ENCODE measurements at places on chromosomes 1 and 21. TPM values are rescaled to one million over a fixed set of nuclear protein-coding genes. Genes with fewer than 3 reads are reported as not detected.

DNA sequence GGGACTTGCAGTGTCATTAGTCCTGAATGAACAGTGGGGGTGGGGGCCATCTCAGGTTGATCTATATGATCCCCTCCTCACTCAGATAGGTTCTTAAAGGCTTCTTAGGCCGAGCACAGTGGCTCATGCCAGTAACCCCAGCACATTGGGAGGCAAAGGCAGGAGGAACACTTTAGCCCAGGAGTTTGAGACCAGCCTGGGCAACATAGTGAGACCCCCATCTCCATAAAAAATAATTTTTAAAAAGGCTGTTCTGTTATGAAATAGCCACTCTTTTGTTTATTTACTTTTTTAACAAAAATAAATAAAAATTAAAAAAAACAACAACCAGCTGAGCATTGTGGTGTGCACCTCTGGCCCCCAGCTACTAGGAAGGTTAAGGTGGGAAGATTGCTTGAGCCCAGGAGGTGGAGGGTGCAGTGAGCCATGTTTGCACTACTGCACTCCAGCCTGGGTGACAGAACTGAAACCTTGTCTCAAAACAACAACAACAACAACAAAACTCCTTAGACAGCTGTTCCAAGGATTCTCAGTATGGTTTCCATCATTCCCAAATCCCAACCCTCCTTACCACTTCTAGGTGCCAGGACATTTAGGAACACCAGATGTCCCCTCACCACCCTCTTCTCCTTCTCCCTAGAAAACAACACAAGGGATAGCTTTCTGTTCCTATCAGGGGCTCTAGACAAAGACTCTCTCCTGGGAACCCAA, 2.0 kb upstream of the TRAPPC3 start:
- DNase-seq, result no peak

The IL20 gene
- not detected for total RNA-seq

The TLR5 gene
- total RNA-seq, result not detected

- no peak for DNase-seq
Measured at GRCh38 chr1:87305151-87305550, 23.5 kb upstream of the LMO4 start.

DNA sequence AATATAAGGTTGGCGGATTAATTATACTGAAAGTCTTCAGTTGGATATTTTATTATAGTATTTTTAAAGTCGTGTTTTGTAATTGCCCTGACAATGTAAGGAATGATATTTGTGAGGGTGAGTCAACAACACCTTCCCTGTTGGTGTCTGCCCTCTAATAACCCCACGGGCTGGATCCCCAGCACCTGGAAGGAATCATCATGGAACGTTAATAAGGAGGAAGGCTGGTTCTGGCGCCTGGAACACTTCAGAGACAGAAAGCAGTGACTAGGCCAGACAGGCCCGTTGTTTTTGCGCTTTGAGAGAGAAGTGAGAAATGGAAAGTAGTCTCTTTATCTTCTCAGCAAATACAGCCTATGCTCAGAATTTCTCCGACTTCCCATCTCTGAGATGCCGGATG, 31.6 kb downstream of the TEX35 start:
- DNase-seq, result no peak

The S100A7 gene
- total RNA-seq, result not detected

The SLAMF7 gene
- 0.20 TPM for total RNA-seq

- DNase-seq, result no peak
Measured at GRCh38 chr1:21911205-21912001, 25.7 kb downstream of the HSPG2 start.

GRCh38 chr1:154454386-154455120, 47.5 kb upstream of the TDRD10 start:
- DNase-seq, result no peak

The CELA2B gene
- not detected for total RNA-seq

DNA sequence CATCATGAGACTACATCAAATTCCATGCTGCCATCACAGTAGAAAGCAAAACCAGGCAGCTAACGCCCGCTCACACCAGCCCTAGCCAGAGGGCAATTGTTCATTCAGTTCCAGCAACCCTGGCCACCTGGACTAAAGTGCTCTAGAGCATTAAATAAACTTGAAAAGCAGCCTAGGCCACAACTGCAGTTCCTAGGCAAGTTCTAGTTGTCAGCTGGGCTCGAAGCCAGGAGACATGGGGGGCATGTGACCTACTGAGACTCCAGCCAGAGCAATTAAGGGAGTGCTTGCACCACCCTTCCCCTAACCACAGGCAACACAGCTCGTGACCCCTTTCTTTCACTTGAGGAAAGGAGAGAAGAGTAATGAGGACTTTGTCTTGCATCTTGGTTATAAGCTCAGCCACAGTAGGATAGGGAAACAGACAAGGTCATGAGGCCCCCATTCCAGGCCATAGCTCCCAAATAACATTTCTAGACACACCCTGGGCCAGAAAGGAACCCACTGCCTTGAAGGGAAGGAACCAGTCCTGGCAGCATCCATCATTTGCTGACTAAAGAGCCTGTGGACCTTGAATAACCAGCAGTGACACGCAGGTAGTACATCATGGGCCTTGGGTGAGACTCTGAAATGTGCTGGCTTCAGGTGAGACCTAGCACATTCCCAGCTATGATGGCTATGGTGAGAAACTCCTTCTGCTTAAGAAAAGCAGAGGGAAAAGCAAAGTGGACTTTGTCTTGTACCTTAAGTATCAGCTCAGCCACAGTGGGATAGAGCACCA, 77.0 kb downstream of the ZZZ3 start:
- peak; percentile 56 for DNase-seq

DNA sequence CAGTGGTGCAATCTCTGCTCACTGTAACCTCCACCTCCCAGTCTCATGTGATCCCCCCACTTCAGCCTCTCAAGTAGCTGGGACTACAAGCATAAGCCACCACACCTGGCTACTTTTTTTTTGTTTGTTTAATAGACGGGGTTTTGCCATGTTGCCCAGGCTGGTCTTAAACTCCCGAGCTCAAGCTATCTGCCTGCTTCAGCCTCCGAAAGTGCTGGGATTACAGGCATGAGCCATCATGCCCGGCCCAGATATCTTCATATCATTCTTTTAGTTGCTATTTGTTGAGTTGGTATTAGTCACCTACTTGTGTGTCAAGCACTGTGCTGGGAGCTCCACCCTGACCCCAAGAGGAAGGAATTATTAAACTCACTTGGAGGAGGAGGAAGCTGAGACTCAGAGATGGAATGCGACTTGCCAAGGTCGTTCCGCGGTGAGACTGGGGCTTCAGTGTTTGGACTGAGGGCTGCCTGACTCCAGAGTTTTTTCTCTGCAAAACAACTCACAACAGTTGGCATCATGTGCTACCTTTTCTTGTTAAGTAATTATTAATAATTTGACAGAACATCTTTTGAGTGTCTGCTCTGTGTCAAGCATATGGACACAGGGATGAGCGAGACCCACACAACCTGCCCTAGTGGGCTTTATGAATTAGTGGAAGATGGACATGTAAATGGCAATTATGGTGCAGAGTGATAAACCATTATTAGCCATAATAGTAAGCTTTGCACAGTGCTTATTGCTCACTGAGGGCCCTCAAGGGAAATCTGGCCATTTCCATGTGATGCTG, 132.0 kb downstream of the FOXD2 start:
- peak; percentile 63 for DNase-seq

The RGS18 gene
- 1.1 TPM for total RNA-seq

The KIAA0040 gene
- 35.5 TPM for total RNA-seq

The EFNA4 gene
- 31.7 TPM for total RNA-seq

GRCh38 chr21:34570313-34570712, 44.6 kb downstream of the RCAN1 start:
- no peak for DNase-seq

The SIK1 gene
- 13.4 TPM for total RNA-seq

The SIKE1 gene
- 44.5 TPM for total RNA-seq

The DMRTA2 gene
- total RNA-seq, result not detected

- DNase-seq, result no peak
Measured at GRCh38 chr1:245378311-245378722, 223.5 kb downstream of the KIF26B start.

The FMOD gene
- 44.0 TPM for total RNA-seq

The LDLRAD1 gene
- not detected for total RNA-seq

- no peak for DNase-seq
Measured at GRCh38 chr1:203052601-203053000, 26.3 kb downstream of the PPFIA4 start.

GRCh38 chr1:242008826-242009495, 10.1 kb upstream of the MAP1LC3C start:
- no peak for DNase-seq

DNA sequence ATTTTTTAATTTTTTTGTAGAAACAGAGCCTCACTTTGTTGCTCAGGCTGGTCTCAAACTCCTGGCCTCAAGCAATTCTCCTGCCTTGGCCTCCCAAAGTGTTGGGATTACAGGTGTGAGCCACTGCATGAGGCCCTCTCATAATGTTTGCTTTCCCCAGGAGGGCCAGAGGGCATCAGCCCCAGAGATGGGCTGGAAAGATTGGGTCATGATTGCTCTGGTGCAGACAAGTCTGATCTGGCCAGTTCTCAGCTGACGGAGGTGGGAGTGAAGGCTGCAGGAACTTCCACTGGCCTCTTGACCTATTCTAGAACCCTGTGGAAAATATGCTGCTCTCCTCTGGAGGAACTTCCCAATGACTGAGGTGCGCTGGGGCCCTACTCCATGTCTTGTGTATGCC, 43.4 kb upstream of the RD3 start:
- DNase-seq, result no peak

The LEMD1 gene
- not detected for total RNA-seq

The CHD1L gene
- total RNA-seq, result 27.7 TPM

DNA sequence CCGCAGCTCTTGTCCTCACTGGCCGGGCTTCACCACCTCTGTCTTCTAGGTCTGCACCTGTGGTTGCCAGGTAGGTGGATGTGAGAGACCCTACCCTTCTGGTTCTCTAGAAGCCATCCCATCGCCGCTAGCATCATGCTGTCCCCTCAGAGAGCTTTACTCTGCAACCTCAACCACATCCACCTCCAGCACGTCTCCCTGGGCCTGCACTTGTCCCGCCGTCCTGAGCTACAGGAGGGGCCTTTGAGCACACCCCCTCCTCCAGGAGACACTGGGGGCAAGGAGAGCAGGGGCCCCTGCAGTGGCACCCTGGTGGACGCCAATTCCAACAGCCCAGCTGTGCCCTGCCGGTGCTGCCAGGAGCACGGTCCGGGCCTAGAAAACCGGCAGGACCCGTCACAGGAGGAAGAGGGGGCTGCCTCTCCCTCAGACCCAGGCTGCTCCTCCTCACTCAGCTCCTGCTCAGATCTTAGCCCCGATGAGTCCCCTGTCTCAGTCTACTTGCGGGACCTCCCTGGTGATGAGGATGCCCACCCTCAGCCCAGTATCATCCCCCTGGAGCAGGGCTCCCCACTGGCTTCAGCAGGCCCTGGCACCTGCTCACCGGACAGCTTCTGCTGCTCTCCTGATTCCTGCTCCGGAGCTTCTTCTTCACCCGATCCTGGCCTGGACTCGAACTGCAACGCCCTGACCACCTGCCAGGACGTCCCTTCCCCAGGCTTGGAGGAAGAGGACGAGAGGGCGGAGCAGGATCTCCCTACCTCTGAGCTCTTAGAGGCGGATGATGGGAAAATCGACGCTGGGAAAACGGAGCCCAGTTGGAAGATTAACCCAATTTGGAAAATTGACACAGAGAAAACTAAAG, 1.2 kb downstream of the RUSC1 start:
- DNase-seq, result no peak

The MX2 gene
- 3.4 TPM for total RNA-seq

DNA sequence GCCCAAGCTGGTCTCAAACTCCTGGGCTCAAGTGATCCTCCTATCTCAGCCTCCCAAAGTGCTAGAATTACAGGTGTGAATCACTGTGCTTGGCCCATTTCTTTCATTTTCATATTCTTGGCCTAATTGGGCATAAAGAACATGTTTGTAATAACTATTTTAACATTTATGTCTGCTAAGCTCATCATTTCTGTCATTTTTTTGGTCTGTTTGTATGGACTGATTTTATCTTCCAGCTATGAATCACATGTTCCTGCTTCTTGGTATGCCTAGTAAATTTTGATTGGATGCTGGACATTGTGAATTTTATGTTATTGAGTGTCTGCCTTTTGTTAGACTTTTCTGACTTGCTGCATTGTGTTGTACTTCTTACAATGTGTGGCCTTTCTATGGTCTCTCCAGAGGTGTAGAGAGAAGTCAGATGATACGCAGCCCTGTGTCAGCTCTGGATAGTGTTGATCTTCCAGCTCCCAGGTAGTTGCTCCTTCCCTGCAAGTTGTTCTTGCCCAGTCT, 39.0 kb upstream of the PPM1J start:
- DNase-seq, result no peak

- no peak for DNase-seq
Measured at GRCh38 chr1:42979036-42979430, 20.4 kb upstream of the SLC2A1 start.

GRCh38 chr1:54849219-54850068, 37.6 kb downstream of the DHCR24 start:
- DNase-seq, result no peak

The ATP6V1G3 gene
- not detected for total RNA-seq

The RNU1-4 gene
- total RNA-seq, result under 0.01 TPM

The PHACTR4 gene
- 38.2 TPM for total RNA-seq

- DNase-seq, result no peak
Measured at GRCh38 chr1:89620664-89621063, 12.3 kb upstream of the LRRC8C start.

The CELA3A gene
- total RNA-seq, result not detected

The RSPO1 gene
- total RNA-seq, result 11.6 TPM

GRCh38 chr1:55244476-55245099, 29.4 kb upstream of the USP24 start:
- DNase-seq, result no peak

DNA sequence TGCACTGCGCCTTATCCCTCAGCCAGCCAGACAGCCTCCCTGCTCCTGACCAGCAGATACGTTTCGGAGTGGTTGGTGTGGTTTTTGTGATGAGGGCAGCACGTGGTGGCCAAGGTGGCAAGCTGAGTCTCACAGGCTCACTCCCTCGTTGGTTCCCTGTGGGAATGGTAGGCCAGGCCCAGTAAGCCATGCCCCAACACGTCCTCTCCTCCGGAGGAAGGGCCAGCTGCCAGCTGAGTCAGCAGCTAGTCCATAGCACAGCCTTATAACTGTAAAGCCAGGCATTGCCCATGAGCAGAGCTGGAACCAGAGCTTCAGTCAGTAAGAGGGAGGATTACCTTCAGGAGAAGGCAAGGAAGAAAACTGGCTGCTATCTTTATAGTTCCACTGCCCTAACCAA, 29.5 kb downstream of the SZRD1 start:
- no peak for DNase-seq

GRCh38 chr1:52216907-52217458, 75.1 kb downstream of the ZFYVE9 start:
- DNase-seq, result no peak

GRCh38 chr1:8018492-8019228, 7.4 kb downstream of the ERRFI1 start:
- DNase-seq, result no peak
